Erythroblast (primary cell): ENCODE measurements at places on chromosomes 7 and 10.

GRCh38 chr10:65571011-65571570 lies 1354.7 kb upstream of the LRRTM3 start:
- peak; percentile 1 for DNase-seq

- DNase-seq = no peak
Observed at GRCh38 chr7:127689194-127689772, 37.3 kb downstream of the SND1 start.

GRCh38 chr7:64999165-65000004 lies 7.1 kb downstream of the ERV3-1 start:
- peak; percentile 63 for DNase-seq

DNA sequence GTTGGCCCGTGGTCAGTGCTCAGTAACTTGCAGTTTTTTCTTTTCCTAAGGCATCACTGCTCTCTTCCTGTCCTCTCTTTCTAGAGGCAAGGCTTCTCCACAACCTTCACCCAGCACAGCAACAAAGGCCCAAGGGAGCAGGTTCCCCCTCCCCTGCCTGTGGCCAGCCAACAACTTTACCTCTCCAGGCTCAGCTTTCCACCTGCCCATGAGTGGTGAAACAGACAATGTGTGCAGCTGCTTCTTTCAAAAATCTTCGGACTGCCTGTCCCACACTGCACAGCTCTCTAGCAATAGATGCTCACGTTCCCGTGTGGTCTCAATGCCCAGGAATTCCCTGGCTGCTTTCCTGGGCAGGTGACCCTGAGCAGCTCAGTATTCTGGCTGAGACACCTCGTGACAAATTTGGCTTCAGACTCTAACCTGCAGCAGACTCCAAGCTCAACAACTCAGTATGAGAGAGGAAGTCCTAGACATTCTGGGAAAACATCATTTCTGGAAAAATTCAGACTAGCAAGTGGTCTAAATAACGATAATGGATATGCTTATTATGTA lies 28.9 kb upstream of the TMEM72 start:
- no peak for DNase-seq

GRCh38 chr7:73429622-73430505 lies 3.7 kb upstream of the FZD9 start:
- DNase-seq = no peak

DNA sequence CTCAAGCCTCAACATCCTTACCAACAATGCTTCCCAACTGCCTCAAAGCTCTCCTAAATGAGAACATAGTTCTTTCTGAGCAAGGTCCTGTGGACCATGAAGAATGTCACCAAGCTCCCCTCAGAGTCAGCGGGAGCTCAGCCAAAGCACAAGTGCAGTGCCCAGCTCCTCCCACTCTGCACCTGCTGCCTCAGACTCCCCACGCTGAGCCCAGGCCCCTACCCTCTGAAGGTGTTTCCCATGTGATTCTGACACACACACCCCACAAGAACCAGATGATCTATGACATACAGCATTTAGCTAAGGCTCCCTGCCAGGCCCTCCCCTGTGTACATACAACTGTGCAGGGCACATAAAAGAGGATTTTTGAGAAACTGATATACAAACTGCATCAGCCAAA lies 19.2 kb downstream of the ERCC6 start:
- DNase-seq = no peak

DNA sequence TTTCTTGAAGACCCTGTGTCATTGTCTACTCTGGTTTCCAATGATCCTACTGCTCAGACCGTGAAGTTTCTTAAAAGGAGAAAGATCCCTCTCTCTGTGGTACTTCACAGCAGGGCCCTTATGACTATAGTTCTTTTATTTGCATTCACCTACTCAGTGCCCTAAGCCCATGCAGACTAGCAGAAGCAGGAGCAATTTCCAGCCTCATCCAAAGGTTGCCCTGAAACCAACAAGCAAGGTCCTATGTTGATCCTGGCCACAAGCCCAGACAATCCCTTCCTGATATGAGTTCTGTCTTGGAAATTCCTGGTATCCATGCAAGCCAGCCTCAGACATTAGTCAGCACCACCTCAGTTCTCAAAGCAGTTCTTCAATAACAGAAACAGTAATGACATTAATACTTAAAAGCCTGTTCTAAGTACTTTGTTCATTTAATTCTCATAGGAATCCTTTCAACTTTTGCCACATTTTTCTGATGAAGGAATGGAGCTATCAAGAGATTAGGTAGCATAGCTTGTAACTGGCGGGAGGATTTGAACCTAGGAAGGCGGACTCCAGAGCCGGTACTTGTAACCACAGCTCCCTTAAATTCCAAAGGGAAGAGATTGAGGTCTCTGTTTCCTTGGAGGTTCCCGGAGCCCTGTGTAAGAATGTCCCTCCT lies 58.1 kb upstream of the ST8SIA6 start:
- DNase-seq = no peak

DNA sequence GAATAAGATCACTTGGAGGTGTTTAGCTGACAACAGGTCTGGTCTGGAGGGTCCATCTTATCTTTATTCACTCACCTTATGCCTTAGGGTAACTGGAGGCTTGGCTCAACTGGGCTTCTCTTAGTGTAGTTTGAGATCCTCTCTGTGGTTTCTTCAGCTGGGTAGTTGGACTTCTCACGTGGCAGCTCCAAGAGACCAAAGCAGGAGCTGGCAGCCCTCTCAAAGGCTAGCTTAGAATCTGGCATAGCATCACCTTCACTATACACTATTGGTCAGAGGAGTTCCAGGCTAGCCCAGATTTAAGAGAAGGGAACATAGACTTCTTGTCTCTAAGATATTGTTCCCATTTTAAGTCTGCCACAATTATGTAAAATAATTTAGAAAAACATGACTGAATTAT lies 16.4 kb downstream of the ADK start:
- no peak for DNase-seq

DNA sequence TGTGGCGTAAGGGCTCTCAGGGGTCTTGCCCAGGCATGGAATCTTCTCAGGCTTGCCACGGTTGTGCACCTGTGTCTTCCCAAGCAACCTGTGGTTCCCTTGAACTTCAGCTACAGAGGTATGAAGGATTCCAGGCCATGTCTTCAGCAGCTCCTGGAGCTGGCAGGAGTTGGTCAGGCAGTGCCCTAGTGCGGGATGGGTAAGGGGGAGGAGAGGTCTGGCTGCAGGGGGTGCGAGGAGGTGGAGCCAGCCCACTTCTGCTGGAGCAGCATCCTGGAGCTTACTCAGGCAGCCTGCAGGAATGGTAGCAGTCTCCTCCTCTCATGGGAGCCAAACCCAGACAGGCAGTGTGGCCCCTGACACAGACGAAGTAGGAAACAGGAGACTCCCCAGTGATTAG lies 3.8 kb upstream of the TRIL start:
- no peak for DNase-seq

- DNase-seq = peak; percentile 48
Observed at GRCh38 chr7:28078036-28078901, 102.3 kb downstream of the JAZF1 start.

DNA sequence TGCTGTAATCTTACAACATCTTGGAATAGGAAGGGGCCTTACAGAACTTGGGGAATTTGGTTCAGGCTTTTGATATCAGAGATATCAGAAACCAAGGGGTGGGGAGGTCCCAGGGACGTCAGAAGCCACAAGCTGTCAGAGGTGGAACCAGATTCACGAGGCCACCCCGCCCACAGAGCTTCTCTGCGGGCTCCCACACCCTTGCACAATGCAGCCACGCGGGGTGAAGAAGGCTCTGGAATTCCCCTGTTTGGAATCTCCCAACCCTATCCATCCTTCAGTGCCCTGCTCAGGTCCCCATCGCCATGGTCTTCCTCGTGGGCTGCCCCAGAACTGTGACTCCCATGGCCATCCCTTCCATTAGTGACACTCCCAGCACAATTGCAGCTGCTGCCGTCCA lies 247.1 kb upstream of the SHH start:
- no peak for DNase-seq

GRCh38 chr10:30158325-30158960 lies 99.1 kb upstream of the JCAD start:
- no peak for DNase-seq

DNA sequence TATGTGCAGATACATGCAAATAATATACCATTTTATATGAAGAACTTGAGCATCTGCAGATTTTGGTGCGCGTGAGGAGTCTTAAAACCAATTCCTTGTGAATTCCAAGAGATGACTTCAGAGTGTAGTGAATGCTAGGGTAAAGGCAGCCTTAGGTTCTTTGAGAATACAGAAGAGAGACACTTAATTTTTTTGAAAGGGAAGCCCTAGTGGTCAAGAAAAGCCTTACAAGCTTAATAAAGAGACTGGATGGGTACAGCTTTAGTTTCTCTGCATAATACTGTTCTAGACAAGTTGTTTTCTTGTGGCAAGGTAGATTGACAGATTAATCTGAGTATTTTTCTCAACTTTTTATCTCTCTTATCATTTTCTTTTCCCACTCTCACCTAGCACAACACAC lies 636.5 kb downstream of the DNAJB9 start:
- DNase-seq = no peak

- peak; percentile 84 for DNase-seq
Observed at GRCh38 chr10:92757066-92757710, 67.4 kb downstream of the HHEX start.

DNA sequence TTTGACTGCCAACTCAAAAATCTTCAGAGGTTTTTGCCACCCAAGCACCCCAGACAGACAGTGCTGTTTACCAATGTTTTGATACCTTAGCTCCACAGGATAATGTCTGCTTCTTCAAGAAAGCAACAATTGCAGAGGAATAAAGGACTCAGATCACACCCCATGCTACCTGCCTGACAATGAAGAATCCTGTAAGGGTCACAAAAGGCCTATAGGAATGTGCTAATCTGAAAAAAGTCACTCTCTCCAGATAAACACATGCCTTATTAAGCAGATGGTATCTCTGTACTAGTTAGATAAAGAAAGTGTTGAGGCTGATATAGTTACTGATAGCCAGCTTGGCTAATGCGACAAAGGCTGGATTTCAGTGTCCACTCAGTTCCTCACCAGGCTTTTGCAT lies 1076.7 kb upstream of the SORCS1 start:
- peak; percentile 1 for DNase-seq

DNA sequence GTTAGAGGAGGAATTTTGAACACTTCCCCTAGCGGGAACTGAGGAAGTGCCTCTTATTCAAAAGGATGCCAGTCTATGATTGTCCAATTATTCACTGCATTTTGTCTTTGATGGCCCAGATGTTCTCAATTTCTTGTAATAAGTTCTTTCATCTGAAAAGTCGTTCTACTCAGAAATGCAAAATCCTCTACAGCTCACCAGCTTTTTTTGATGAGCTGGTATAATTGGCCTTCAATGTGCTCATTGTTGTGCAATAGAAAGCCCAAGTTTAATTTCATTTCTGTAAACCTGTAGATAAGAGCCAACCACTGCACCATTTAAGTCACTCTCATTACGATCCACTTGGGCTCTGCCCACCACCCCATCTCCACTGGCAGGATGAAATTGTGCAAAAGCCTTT lies 978.7 kb upstream of the AUTS2 start:
- DNase-seq = no peak

- no peak for DNase-seq
Observed at GRCh38 chr7:158329014-158329610, 258.5 kb downstream of the PTPRN2 start.

- DNase-seq = peak; percentile 57
Observed at GRCh38 chr7:20797462-20798080, 10.9 kb upstream of the SP8 start.

- DNase-seq = no peak
Observed at GRCh38 chr10:82918022-82918421, 1043.0 kb downstream of the NRG3 start.

- DNase-seq = no peak
Observed at GRCh38 chr7:264541-265191, 25.3 kb upstream of the FOXL3 start.

- DNase-seq = no peak
Observed at GRCh38 chr7:132964876-132965275, 117.0 kb downstream of the CHCHD3 start.

DNA sequence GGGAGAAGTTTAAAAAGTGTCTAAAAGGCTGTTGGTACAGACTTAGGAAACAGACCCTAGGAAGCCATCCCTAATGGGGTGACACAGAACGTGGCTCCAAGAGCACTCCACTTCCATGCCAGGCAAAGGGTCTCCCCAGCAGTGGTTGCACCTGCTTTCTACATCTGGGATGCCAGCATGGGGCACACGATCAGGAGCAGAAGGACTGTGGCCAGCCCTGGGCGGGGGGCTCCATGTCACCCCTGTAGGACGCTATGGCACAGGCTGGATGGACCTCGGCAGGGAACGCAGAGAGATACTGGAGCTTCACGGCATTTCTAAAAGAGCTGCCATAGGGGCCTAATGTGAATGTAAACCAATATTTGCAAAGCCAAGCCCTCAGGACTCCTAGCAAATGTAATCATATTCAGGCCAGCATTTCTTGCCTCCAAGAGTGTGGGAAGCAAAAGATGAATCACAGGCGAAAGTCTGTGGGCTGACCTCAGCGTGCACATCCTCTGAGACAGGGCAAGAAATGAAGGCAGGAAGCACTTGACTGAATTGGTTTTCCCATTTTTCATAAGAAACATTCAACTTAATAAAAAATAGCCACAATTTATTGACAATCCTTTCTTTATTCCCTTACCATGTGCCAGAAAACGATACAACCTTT lies 93.9 kb downstream of the ATXN7L1 start:
- no peak for DNase-seq

DNA sequence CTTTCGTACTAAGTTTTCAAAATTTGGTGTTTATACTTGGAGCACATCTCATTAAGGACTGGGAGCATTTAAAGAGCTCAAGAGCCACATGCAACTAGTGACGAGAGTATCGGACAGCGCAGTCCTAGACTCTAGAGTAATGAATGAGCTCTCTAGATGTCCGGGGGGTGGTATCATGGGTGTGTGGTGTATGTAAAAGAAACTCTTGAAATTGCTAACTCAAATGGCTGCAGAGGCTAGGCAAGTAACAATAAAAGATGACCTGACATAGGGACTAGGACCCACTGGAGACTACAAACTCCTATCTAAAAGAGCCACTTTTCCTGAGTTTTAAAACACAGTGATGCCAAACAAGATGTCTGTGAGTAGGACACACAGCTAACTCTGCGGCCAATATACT lies 14.0 kb downstream of the MYOZ1 start:
- DNase-seq = no peak

DNA sequence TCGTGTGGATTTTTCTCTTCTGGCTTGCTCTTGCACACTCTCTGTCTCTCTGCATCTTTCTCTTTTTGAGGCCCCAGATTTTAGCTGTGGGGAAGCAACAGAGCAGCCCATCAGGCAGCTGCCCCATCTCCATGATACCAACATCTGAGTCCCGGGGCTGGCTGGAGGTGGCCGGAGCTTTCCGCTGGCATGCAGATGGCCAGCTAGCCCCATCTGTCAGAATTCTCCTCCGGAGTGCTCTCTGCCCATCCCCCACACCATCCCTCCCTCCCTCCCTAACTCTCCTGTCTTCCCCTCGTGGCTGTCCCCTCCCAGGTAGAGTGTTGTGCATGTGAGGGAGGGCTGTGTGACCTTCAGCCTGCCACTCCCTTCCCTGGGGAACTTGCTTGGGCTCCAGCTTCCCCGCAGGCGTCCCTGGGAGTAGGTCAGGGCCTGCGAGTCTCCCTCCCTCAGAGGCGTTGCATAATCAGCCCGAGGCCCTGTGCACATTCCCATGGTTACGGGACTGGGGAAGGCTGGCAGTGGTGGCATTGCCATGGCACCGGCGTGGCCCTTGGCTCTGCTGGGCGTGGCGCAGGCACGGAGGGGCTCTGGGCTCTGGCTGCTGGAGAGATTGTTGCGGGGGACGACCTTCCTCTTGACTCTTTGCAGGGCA lies 24.7 kb downstream of the GHRHR start:
- DNase-seq = no peak

GRCh38 chr7:104093127-104093526 lies 103.7 kb upstream of the RELN start:
- DNase-seq = no peak

GRCh38 chr7:26441002-26441521 lies 149.4 kb downstream of the SNX10 start:
- no peak for DNase-seq
